SW480 (cell line): ENCODE measurements at places on chromosomes 13 and 19.

GRCh38 chr13:100334214-100334613 is 245.3 kb downstream of the PCCA start:
- peak; percentile 34 for DNase-seq

GRCh38 chr19:57280962-57281400 is 696 bp downstream of the ZNF460 start:
- peak; percentile 26 for DNase-seq

- DNase-seq = peak; percentile 82
Observed at GRCh38 chr19:39398297-39398864, 7.2 kb downstream of the MED29 start.

DNA sequence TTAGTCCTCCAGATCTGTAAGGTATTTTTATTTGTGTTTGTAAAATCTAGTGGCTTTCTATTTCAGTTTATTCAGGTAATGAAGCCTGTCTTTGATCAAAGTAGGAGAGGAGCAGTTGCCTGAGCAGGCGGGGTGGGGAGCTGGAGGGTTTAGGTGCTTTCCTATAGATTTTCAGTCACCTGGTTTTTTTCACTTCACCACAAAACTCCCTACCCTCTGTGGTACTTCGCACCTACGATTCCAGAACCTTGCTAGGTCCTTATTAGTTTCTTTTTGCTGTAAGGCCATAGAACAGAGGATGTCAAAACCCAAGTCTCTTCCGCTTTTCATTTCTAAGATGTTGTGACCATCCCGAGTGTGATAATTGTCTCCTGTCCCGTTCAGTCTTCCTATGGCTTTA is 26.6 kb downstream of the SLAIN1 start:
- DNase-seq = no peak

- DNase-seq = no peak
Observed at GRCh38 chr13:63938851-63939250, 2523.2 kb upstream of the PCDH20 start.

- no peak for DNase-seq
Observed at GRCh38 chr13:42377640-42378382, 105.9 kb downstream of the AKAP11 start.
